ENCODE measurements at places on chromosomes 1 and 21.

DNA sequence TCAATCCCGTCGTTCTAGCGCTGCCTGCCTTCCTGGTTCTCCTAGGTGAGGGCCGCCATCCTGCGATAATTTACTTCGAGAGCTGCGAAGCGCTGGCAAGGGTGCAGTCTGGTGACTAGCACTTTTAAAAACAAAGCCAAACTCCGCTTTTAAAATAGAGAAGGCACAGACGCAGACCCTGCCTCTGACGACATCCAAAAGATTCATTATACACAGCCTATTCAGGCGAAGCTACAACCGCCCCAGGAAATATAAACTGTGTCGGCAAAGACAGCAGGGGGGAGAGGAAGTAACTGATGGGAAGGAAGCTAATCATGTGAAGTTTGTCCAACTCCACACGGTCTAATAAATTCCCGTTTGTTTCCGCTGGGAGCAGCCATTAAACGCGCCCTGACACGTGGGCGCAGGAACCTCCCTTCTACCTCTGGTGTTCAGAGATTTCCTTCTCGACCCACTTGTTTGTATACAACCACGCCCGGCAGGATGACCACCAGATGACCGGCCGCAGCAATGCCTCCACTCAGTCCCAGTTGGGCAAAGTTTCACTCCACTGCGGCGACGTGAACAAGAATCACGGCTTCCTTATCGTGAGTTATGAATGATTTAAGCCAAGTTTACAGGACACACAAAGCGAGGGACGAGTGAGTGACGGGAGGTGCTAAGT is 1.3 kb downstream of the GNG12 start:
- DNase-seq, result peak; percentile 60

GRCh38 chr21:31162827-31163226 is 124.6 kb upstream of the KRTAP19-8 start:
- DNase-seq, result no peak

- no peak for DNase-seq
Measured at GRCh38 chr1:47191940-47192457, 2.2 kb upstream of the PDZK1IP1 start.

GRCh38 chr1:67686267-67687197 is 1.5 kb downstream of the GADD45A start:
- DNase-seq, result peak; percentile 92

DNA sequence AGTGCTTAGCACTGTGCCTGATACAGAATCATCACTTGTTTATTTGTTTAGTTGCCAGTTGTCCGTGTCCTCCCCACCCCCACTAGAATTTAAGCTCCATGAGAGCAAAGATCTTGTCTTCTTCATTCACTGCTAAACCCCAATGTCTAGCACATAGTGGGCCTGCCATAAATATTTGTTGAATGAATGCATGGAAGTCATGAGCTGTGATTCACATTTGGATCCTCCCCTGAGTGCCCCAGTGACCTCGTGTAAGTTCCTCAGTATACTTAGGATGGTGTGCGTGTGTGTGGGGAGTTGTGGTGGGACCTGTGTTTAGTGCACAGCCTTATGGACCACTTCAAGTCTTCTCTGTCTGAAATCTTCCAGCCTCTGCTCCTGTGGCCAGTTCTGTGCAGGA is 23.1 kb downstream of the IER5 start:
- no peak for DNase-seq

- no peak for DNase-seq
Measured at GRCh38 chr1:223224465-223224864, 81.4 kb upstream of the TLR5 start.

GRCh38 chr1:17423781-17424245 is 15.7 kb downstream of the RCC2 start:
- DNase-seq, result no peak
